Stimulated activated CD4-positive, alpha-beta T cell treated with anti-CD3 and anti-CD28 coated beads, Interleukin-15, amount 100 ng/mL, for 1 hour (primary cell): ENCODE measurements at places on chromosomes 1 and 21.

GRCh38 chr1:65393347-65393746 is 27.1 kb upstream of the LEPR start:
- DNase-seq, result no peak

GRCh38 chr1:13443335-13443979 is 33.2 kb downstream of the PRAMEF20 start:
- DNase-seq, result no peak

GRCh38 chr1:201346987-201347386 is 30.5 kb downstream of the TNNT2 start:
- no peak for DNase-seq

GRCh38 chr21:44267655-44268142 is 6.0 kb upstream of the DNMT3L start:
- DNase-seq, result no peak

DNA sequence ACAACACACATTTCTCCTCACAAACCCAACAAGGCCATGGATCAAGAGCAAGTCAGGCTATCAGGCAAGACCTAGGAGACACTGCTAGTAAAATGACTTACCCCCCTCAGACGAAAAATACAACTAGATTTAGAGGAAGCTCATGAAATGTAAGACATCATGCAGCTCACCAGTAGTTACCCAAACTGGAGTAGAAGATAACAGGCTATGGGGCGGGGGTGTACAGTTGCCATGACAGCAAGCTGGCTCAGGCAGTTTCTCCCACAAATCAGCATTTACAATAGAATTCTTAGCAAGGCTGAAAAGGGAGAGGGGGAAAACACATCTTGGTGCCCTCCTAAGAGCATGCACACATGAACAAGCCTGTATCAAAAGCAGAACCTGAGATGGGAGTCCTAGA is 13.9 kb downstream of the TPM3 start:
- no peak for DNase-seq

GRCh38 chr1:26744075-26744959 is 43.4 kb upstream of the PIGV start:
- peak; percentile 44 for DNase-seq

GRCh38 chr1:186304982-186305949 is 69.8 kb downstream of the TPR start:
- no peak for DNase-seq

GRCh38 chr1:176205332-176205914 is 1.7 kb downstream of the COP1 start:
- no peak for DNase-seq

GRCh38 chr1:53430779-53431178 is 28.4 kb upstream of the DMRTB1 start:
- DNase-seq, result no peak

DNA sequence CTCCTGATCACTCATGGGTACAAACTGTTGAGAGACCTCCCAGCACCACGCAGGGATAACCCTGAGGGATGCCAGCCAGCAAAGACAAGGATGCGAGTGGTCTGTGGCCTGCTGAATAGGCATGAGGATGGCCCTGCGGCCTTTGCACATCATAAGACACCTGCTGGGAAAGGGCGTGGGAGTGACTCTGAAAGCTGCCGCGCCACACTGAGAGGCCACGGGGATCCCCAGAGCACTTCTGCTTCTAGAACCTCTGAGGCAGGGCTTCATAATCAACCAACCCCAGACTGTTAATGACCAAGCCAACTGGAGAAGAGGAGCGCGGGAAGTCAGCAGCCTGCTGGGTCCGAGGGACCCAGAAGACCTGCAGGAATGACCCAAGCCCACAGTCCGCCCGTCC is 73.8 kb downstream of the SH3BGR start:
- DNase-seq, result no peak

GRCh38 chr1:243601720-243602119 is 248.3 kb downstream of the AKT3 start:
- DNase-seq, result no peak

DNA sequence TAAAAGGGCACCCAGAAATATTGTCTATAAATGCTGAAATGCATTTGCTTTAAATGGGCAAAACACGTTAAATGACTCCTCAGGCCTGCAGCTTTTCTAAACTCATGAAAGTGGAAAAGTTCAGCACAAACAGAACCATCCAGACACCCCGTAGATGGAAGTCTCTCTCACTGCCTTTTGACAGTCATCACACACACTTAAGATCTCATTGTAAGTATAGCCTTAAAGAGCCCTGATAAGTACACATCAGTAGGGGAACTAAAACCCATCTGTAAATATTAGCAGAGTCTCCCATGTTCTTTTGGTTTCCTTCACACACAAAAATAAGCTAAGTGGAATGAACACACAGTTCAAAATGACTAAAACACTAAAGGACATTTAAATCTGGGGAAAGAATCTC is 166.7 kb downstream of the LTN1 start:
- DNase-seq, result no peak

DNA sequence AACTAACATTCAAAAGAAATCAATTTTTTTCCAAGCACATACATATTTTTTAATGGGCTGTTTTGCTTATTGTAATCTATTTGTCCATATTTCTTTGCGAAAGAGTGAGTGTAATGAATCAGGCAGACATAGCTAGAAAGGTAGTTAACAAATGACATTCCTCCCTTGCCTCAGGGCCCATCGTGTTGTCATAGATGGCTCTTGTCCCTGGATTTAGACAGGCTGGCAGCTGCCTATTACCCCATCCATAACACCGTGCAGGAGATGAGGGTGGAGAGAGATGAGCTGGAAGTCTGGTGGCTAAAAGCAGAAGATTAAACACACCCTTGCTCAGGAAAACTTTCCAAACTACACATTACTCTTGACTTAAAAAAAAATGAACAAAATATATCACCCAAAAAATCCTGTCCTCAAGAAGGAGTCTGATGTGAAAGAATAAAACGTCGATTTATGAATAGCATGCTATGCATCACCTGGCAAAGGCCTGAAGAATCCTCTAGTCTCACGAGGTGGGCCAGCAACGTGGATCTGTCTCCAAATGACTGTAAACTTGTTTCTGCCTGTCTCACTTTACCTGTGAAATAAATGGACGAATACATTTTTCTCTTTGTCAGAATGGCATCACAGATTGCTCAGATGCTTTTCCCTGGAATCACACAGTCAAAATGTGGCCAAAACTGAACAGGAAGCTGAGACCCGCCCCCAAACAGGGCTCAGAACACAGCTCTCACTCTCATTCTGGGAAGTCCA is 55.7 kb downstream of the C21orf91 start:
- no peak for DNase-seq

- no peak for DNase-seq
These were observed 1.2 kb downstream of the RGL1 start for GRCh38 chr1:183806125-183806524.

DNA sequence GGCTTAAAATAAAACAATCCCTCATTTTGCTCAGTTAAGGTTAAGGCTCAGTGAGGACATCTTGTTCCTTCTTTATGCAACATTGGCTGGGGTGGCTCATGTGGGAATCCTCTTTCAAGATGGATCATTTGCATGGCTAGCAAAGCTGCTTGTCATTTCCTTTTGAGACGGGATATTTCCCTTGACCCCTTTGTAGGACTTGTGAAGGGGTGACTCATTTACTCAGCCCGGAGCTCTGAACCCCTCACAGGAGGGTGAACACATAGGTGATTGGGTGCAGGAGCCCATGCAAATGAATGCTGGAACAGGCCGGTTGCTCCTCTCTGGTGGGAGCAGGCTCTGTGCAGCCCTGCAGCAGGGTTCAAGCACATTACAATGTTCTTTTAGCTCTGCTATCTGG is 15.8 kb upstream of the C8A start:
- no peak for DNase-seq

GRCh38 chr21:25283720-25284119 is 323.6 kb downstream of the MRPL39 start:
- DNase-seq, result no peak

GRCh38 chr1:39489567-39490239 is 1.7 kb upstream of the BMP8A start:
- no peak for DNase-seq

DNA sequence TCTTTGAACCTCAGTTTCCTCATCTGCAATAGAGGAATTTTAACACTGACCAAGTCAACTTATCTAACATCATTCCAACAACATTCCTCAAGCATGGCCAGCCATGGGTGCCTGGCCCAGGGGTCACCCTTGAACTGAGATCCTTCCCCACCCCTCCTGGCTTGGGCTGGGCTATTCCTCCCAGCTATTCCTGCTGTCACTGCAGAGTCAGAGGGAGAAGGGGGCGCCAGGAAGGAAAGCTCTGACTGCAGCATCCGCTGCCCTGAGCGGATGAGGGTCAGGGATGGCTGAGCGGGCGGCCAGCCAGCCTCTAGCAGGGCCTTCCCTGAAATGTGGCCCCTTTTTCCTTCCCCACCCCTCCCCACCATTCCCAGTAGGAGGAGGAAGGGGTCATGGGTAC is 3.1 kb downstream of the TINAGL1 start:
- no peak for DNase-seq

DNA sequence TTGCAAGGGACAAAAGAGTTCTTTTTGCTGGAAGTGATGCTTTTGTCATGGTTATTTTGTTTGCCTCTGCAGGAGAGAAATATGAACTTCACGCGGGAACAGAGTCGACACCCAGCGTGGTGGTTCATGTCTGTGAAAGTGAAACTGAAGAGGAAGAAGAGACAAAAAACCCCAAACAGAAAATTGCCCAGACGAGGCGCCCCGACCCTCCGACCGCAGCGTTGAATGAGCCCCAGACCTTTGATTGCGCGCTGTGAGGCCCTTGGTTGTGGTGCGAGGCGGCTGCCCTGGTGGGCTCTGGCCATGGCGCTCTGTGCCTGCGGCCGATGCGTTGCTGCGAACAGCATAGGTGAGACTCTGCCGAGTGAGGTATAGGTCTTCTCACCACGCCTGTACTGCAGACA is 20.9 kb upstream of the NCMAP start:
- peak; percentile 46 for DNase-seq

DNA sequence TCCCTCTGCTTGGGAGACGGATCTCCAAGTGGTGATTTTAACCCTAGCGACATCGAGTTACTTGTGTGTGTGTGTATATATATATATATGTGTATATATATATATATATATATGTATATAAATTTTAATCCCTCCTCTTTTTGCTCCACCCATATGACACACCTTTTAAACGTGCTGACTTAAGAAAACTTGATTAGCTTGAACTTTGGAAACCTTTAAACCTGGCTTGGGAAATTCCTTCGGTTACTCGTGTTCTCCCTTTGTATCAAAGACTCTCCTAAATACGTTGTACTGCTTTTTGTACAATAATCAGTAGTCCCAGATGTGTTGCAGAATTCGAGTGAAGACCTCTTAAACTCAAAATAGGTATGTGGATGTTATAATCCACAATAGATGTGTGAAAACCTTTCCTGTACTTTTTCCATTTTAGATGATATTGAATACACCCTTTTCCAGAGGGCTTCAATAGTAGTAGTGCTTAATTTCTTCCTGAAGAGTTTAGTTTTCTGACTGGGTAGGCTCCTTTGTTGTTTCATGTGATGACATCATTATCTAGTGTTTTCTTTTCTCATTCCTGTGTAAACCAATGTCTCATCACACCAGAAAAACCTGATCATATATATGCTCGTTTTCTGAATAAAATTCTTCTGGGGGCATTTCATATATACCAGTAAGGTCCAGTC is 1.4 kb downstream of the RNF11 start:
- no peak for DNase-seq

DNA sequence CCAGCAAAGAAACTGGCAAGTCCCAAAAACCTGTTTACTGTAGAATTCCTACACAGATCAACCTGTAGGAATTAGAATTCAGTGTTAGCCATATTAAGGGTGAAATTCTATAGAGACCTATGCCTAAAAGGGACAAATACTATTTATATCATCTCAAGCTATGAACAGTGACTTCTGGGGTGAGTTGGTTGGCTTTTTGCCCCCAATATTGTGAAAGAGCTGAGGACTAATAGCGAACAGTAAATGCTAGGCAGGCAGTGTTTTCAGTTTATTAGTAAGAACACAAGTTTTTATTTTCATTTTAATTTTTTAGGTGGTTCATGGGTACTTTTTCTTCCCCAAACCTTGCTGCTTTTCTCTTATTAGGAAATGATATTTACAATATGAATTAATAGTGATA is 15.3 kb downstream of the SLC16A4 start:
- DNase-seq, result no peak

GRCh38 chr1:85544689-85545215 is 35.8 kb upstream of the CCN1 start:
- no peak for DNase-seq

- DNase-seq, result no peak
These were observed 39.3 kb downstream of the NCF2 start for GRCh38 chr1:183550915-183551314.

DNA sequence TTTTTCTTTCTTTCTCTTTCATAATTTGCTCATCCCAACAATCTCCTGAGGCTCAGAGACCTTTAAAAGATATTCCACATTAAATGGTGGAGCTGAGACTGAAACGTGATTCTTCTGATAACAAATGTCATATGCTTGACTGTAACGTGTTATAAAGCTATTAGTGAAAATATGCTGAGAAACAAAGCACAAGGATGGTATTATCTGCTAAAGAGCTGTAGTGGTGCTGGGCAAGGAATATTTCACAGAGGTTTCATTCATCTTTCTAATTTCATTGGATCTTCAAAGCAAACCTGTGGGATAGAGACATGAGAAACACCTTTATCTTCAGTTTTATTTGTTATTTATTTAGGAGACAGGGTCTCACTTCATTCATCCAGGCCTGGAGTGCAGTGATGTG is 98.1 kb upstream of the WLS start:
- DNase-seq, result no peak

DNA sequence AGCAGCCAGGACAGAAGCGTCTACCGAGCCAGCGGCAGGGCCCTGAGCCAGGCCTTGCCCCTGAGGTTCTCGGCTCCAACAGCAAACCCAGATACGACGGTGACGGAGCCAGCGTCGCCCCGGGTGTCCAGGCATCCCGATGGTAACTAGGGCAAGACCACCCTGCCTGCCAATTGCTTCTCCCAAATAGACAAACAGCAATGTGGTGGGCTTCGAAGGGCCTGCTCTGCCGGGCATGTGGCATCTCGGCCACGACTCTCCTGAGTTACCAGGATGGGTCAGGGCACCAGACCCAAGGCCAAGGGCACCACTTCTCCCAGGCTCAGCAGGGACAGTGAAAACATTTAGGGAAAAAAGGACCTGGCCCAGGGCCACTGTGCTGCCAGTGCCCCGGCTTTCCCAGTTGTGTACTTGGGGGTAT is 3.2 kb upstream of the ACTRT2 start:
- DNase-seq, result no peak

- no peak for DNase-seq
These were observed 8.6 kb downstream of the CDC14A start for GRCh38 chr1:100360790-100361510.

DNA sequence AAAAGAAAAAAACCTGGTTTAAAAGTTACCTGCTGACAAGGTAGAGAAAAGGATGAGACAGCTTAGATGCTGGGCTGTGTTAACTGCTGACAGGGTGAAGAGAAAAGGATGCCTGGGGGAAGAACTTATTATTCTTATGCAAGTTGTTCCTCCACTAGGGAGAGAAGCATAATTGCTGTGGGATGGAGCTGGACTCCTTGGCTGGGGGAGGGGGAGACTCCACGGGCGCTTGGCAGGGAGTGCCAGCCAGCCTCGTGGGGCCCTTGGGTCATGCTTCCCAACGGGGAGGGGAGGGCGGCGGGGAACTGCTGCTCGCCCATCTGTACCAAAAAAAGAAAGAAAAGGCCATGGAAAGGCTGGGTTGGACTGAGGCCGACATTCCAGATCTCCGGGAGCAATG is 47.2 kb downstream of the SYCP1 start:
- DNase-seq, result no peak

GRCh38 chr1:223248770-223249140 is 105.7 kb upstream of the TLR5 start:
- no peak for DNase-seq
